Memory B cell (primary cell): ENCODE measurements at places on chromosomes 16 and 17.
A peak's percentile ranks its signal among the peaks of the same experiment; 100 is the strongest.

DNA sequence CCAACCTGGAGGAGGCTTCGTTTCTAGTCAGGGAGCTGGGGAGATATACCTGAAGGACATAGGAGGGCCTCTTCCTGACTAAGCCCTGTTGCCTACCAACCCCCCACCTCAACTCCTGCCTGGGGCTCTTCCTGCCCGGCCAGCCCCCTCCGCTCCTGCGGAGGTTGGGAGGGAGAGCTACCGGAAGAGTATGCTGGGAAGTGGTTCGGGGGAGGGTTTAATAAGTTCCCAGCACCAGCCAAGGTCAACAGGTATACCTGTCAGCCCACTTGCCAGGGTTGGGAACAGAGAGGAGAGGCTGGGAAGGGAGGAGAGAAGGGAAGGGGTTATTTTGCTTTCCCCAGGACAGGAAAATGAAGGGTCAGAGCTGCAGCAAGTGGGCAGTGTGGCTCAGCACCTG is 4.7 kb downstream of the PPP1R1B start:
- H3K27ac ChIP-seq = no peak overlapping the region
- H3K4me3 ChIP-seq = no peak overlapping the region
- peaks cover 19% of the 10 kb centered on the region for H3K27me3 ChIP-seq
- no peaks in the 10 kb centered on the region for H3K36me3 ChIP-seq
- DNase-seq = no peak
- H3K4me1 ChIP-seq = peaks cover 12% of the 10 kb centered on the region

DNA sequence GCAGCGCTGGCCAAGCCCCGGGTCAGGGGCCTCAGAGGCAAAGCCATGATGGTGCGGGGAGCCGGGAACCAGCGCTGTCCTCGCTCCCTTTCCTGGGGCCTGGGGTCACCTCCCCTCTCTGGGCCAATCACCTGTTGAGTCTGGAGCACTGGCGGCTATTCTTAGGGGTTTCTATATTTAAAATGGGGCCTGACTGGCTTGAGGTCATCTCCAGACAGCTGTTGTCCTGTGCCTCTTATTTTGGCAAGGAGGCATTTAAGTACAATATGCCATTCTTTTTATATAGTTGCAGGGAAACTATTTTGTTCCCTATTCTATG is at the start of gene COX6A2:
Gene COX6A2, minus strand, starts transcription at position 82 of the 319 bp plus-strand sequence. Its CDS starts 35 bp downstream, at position 47.
- no peaks in the 10 kb centered on the region for H3K36me3 ChIP-seq
- H3K4me1 ChIP-seq = peaks cover 3% of the 10 kb centered on the region
- no peak within 1 kb of the TSS for H3K27ac ChIP-seq
- no peak for DNase-seq
- peak within 1 kb of the TSS; percentile 56 for H3K4me3 ChIP-seq

GRCh38 chr17:40307001-40307730 is 1.8 kb upstream of the RARA start:
- no peak for DNase-seq
- peaks cover 36% of the 10 kb centered on the region for H3K4me1 ChIP-seq
- H3K27ac ChIP-seq = no peak overlapping the region
- no peaks in the 10 kb centered on the region for H3K27me3 ChIP-seq
- no peaks in the 10 kb centered on the region for H3K36me3 ChIP-seq
- no peak overlapping the region for H3K4me3 ChIP-seq

GRCh38 chr17:64252831-64253230 is 10.2 kb downstream of the TEX2 start:
- no peaks in the 10 kb centered on the region for H3K36me3 ChIP-seq
- no peak overlapping the region for H3K27ac ChIP-seq
- no peak for DNase-seq
- no peak overlapping the region for H3K4me3 ChIP-seq
- H3K27me3 ChIP-seq = no peaks in the 10 kb centered on the region

GRCh38 chr17:81682565-81683207 is 911 bp downstream of the ARL16 start:
- H3K36me3 ChIP-seq = peaks cover 12% of the 10 kb centered on the region
- no peak for DNase-seq
- peaks cover 22% of the 10 kb centered on the region for H3K4me1 ChIP-seq
- H3K4me3 ChIP-seq = peak overlapping the region; percentile 94
- peak overlapping the region; percentile 56 for H3K27ac ChIP-seq
- H3K27me3 ChIP-seq = no peaks in the 10 kb centered on the region

- DNase-seq = no peak
- no peak overlapping the region for H3K27ac ChIP-seq
- no peaks in the 10 kb centered on the region for H3K4me1 ChIP-seq
- H3K4me3 ChIP-seq = no peak overlapping the region
- H3K27me3 ChIP-seq = peaks cover 12% of the 10 kb centered on the region
- no peaks in the 10 kb centered on the region for H3K36me3 ChIP-seq
These were observed 35.6 kb downstream of the TMEM100 start for GRCh38 chr17:55687037-55687436.

DNA sequence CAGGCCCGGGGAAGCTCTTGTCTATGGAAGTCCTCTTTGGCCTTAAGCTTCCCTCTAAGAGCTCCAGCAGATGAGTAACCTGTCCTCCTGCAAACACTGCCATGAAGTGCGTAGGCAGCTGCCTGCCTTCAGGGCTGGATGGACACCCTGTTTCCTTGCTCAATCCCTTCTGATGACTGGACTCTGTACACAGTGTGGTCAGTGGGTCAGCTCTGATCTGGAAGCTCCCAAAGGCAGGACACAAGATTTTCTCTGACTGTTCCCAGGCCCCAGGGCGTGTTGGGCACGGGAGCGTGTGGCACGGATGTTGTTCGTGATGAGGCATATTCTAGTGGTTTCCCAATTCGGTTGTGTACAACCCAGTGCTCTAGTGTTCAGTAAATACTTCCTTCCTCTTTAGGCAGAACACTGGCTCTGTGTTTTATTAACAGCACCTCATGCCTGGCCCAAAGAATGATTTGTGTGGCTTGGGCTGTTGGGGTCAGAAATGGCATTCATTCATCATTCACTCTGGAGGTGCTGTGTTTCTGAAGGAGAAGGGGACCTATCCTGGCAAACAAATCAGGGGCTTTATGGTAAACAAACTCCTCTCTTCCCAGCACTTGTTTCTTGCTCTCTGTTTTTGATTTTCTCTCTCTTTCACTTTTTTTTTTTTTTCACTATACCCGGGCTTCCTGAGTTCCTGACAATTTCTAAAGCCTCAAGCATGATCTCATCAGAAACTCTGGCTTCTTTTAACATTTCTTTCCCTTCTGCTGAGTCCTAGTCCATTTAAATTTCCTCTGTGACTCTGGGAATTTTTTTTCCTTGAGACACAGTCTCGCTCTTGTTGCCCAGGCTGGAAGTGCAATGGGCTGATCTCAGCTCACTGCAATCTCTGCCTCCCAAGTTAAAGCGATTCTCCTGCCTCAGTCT is 12.0 kb upstream of the RNF157 start:
- peaks cover 1% of the 10 kb centered on the region for H3K27me3 ChIP-seq
- DNase-seq = no peak
- no peaks in the 10 kb centered on the region for H3K36me3 ChIP-seq
- H3K4me1 ChIP-seq = peaks cover 23% of the 10 kb centered on the region

DNA sequence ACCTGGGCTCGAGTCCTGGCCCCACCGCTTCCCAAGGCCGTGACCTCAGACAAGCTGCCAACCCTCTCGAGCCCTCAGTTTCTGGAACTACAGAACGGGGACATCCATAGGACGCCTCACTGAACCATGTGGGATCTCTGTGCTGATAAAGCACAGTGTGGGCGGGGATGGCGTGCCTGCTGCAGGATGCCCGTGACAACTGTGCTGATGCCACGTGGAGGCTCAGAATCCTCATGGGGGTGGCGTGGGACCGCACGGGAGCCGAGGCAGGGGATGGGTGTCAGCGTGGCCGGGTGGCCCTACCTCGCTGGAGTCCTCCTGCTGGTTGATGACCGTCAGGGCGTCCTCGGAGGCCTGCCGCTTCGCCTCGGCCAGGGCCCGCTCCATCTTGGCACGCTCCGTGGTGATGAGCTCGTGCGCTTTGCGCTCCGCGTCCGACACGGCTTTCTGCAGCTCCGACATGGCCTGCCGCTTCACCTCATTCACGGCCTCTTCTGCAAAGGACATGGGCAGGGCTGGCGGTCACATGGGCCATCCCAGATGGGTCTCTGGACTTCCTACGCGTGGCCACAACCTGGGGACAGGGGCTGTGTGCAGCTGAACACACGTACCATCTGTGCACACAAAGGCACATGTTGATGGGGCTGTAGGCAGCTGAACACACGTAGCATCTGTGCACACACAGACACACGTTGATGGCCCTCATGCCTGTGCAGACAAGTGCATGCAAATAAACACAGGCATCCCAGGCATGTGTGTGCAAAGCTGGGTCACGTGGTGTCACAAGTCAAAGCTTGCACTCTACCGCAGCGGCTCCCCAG is 12.7 kb upstream of the PABPN1L start:
- H3K4me3 ChIP-seq = no peak overlapping the region
- H3K4me1 ChIP-seq = peaks cover 6% of the 10 kb centered on the region
- H3K27me3 ChIP-seq = no peaks in the 10 kb centered on the region
- DNase-seq = no peak

DNA sequence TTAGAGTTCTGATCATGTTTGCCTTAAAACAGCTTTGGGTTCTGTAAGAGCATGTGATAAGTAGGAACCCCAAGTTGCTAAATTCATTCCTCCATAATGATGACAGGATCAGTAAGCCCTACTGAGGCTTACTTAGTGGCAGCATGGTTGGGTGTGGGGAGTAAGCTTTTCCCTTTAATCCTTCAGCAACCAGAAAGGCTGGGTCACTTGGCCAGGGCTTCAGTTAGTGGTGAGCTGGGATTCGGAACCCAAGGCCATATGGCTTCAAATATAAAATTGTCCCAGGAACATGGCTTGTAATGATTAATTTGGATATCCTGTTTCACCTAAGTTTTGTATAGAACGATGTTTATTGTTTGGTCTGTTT is 850 bp downstream of the GINS3 start:
- peak overlapping the region; percentile 99 for H3K4me3 ChIP-seq
- no peaks in the 10 kb centered on the region for H3K27me3 ChIP-seq
- peak overlapping the region; percentile 95 for H3K27ac ChIP-seq
- peaks cover 3% of the 10 kb centered on the region for H3K36me3 ChIP-seq

DNA sequence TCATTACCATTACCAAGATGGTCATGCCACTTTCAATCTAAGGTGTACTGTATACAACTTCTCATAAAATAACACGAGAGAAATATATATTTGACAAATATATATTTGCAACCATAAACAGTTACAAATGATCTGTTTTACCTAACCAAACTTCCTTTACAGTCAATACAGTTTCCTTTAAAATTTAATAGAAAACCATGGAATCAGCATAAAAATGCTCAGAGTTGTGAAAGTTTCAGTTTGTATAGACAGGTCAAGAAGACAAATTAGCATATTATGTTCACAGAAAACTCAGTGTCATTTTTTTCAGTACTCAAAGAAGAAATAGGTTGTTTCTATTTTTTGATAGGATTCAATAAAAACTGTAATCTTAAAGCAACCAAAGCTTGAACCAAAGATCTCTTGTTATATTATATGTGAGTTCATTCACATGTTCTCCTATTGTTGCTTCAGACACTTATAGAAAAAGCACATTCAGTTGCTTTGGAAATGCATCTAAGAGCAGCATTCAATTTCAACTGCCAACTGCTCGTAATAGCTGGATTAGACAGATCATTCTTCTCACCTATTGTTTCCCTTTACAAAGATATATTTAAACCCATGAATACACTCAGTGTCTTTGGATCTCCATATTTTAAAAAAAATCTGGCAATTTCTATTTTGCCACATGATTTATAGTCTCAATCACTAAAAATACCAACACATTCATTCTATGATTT is 15.1 kb downstream of the SSH2 start:
- H3K36me3 ChIP-seq = peaks cover 1% of the 10 kb centered on the region
- no peak for DNase-seq
- peaks cover 15% of the 10 kb centered on the region for H3K4me1 ChIP-seq
- H3K27ac ChIP-seq = no peak overlapping the region
- H3K27me3 ChIP-seq = no peaks in the 10 kb centered on the region

DNA sequence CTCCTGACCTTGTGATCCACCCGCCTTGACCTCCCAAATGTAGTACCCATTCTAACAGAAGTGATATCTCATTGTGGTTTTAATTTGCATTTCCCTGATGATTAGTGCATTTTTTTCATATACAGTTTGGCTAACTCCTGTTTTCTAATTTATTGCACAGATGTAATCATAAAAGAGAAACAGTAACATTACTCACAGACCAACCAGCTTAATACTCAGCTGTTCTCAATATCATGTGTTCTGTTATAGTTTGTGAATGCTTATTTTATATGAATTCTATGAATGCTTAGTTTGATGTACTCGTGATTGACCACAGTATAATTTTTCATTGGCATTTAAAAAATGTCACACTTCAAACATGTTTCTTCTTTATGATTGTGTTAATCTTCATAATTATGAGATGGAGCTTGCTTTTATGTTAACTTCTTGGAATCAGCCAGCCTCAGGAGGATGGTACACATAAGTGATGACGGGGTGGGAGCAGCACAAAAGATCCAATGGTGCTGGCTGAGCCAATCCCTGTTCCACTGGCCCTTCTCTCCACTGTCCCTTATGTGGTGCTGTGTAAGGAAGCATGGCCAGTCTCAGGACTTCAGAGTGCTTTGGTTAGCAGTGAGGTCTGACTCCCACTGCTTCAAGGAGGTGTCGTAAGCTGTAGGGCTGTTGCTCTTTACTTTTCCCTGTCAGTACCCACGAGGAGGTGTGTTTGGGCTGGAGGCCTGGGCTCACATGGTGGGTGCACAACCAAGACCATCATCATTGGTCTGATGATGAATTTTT is 191.0 kb downstream of the SPECC1 start:
- H3K4me3 ChIP-seq = no peak overlapping the region
- no peak for DNase-seq
- H3K27me3 ChIP-seq = no peaks in the 10 kb centered on the region
- peaks cover 3% of the 10 kb centered on the region for H3K4me1 ChIP-seq
- H3K36me3 ChIP-seq = peaks cover 12% of the 10 kb centered on the region

DNA sequence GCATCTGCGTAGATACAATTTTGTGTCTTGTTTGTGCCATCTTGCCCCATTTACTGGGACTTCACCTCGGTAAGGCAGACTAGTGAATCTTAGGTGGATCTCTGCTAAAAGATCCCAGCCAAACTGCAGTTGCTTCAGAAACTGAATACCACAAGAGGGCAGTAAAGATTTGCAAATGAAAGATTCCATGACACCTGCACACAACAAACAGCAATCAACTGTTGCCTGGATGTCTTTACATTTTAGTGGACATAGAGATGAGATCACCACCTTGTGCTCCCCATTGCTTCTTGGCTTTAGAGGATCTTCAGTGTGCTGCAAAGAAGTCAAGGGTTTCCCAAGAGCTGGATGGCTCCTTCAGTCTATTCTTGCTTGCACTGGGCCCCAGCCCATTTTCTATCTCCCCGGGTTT is 119.2 kb upstream of the CACNG5 start:
- no peaks in the 10 kb centered on the region for H3K4me1 ChIP-seq
- peak; percentile 7 for DNase-seq
- H3K4me3 ChIP-seq = no peak overlapping the region
- no peaks in the 10 kb centered on the region for H3K36me3 ChIP-seq
- peaks cover 11% of the 10 kb centered on the region for H3K27me3 ChIP-seq

- H3K27me3 ChIP-seq = no peaks in the 10 kb centered on the region
- no peak overlapping the region for H3K4me3 ChIP-seq
- H3K36me3 ChIP-seq = no peaks in the 10 kb centered on the region
- no peak for DNase-seq
- peak overlapping the region; percentile 73 for H3K27ac ChIP-seq
These were observed 1.8 kb downstream of the RNF43 start for GRCh38 chr17:58415371-58416055.
